ENCODE measurements at places on chromosomes 7 and 10. TPM values are rescaled to one million over a fixed set of nuclear protein-coding genes. Genes with fewer than 3 reads are reported as not detected.

Gene RBP3
- not detected for total RNA-seq

Gene CAMK1D
- 29.7 TPM for total RNA-seq

Gene PAPOLB
- total RNA-seq = 0.74 TPM

Gene FLNC
- 4.2 TPM for total RNA-seq

Gene SLC16A12
- total RNA-seq = 2.2 TPM

Gene ABLIM1
- total RNA-seq = 72.3 TPM

Measured in temporal lobe (tissue), 4 donors.